Brain pericyte (primary cell): ENCODE measurements at places on chromosomes 4 and X.

- no peak for DNase-seq
Measured at GRCh38 chr4:48762408-48762807, 17.7 kb downstream of the FRYL start.

- no peak for DNase-seq
Measured at GRCh38 chrX:2717312-2717711, 26.2 kb downstream of the CD99 start.

DNA sequence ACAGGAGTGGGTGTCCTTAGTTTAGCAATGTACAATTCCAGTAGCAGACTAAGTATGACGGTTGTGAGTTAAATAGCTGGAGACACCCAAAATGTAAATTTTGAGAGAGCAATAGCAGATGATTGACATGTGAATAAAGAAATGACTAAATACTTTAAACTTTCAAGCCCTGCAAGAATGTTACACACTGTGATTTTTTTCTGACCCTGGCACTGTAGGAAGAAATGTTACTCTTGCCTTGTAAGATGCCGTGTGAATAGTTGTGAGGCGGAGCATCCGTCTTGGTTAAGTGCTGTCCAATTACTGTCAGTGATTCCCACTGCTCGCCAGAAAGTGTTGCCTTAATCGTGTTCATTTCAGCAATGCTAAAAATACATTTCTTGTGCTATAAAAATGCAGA lies 1248.1 kb downstream of the RAPGEF2 start:
- DNase-seq = no peak

- no peak for DNase-seq
Measured at GRCh38 chrX:148354916-148355315, 145.5 kb upstream of the AFF2 start.

- no peak for DNase-seq
Measured at GRCh38 chrX:39667736-39668482, 429.8 kb downstream of the BCOR start.

- DNase-seq = peak; percentile 27
Measured at GRCh38 chr4:44425614-44426208, 22.9 kb downstream of the KCTD8 start.

DNA sequence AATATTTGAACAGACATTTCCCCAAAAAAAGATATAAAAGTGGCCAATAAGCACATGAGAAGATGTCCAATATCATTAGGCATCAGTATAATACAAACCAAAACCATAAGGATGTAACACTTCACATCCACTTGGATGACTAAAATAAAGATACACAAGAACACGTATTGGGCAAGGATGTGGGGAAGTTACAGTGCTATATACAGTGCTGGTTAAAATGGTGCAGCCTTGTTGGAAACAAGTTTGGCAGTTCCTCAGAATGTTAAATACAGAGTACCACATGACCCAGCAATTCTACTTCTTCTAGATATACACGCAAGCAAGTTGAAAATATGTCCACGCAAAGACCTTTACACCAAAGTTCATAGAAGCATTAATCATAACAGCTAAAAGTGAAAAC lies 58.9 kb downstream of the HAUS3 start:
- DNase-seq = no peak

- DNase-seq = no peak
Measured at GRCh38 chrX:8668813-8669212, 63.1 kb downstream of the ANOS1 start.

GRCh38 chr4:108941904-108942430 lies 179.1 kb upstream of the ETNPPL start:
- DNase-seq = no peak

GRCh38 chr4:75830906-75831305 lies 71.3 kb downstream of the PPEF2 start:
- no peak for DNase-seq

DNA sequence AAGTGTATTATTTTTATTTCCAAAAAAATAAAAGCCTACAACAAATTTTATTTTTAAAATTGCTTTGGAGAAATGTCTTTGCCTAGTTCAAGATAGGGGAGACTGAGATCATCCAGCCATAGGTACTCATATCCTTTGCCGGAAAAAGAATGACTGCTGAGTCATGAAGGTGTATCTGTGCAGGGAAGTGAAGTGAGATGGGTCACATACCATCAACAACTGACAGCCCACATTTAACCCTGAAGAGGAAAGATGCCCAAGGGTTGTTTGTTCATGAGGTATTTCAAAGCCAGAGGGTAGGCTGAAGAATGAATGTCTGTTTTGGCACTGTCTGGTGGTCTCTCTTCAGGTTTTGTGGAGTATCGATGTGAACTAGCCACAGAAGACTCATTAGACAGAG lies 106.7 kb upstream of the TTC29 start:
- DNase-seq = no peak

- no peak for DNase-seq
Measured at GRCh38 chr4:38686682-38687081, 22.7 kb downstream of the KLF3 start.

- no peak for DNase-seq
Measured at GRCh38 chrX:129108936-129109335, 414.4 kb downstream of the SMARCA1 start.

GRCh38 chr4:139783741-139784484 lies 118.3 kb downstream of the MGST2 start:
- DNase-seq = peak; percentile 26

- no peak for DNase-seq
Measured at GRCh38 chr4:69038582-69038981, 57.7 kb upstream of the UGT2B7 start.
